ENCODE measurements at places on chromosomes 1 and 21.
A peak's percentile ranks its signal among the peaks of the same experiment; 100 is the strongest.

- DNase-seq, result no peak
Observed at GRCh38 chr1:111814305-111814628, 58.6 kb downstream of the DDX20 start.

- no peak for DNase-seq
Observed at GRCh38 chr1:51792864-51793263, 85.7 kb downstream of the NRDC start.

DNA sequence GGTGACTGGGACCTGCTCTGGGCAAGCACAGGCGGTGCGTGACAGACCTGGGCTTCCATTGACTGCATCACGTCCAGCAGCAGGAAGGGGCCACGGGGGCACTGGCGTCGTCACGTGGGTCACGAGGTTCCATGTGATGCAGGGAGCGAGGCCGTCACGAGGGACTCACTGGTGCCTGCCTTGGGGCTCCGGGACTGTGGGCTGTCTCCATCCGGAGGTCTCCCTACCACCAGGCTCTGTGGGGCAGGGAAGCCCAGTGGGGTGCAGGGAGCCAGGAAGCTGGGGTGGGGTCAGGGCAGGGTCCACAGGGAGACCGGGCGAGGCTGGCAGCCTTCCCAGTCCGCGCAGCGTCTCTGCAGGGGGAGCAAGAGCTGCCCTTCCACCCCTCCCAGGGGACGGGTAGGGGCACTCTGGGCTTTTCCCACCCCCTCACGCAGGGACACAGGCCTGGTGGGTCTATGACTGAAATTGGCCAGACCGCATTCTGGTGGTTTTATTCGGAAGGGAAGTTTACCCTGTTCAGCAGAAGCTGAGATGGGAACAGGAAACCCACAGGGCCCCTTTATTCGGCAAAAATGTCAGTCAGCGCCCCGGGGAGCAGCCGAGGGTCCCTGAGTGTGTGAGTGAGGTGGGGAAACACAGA lies 416 bp upstream of the TNFRSF14 start:
- DNase-seq, result peak; percentile 52

GRCh38 chr1:165759095-165759494 lies 9.6 kb downstream of the TMCO1 start:
- no peak for DNase-seq

DNA sequence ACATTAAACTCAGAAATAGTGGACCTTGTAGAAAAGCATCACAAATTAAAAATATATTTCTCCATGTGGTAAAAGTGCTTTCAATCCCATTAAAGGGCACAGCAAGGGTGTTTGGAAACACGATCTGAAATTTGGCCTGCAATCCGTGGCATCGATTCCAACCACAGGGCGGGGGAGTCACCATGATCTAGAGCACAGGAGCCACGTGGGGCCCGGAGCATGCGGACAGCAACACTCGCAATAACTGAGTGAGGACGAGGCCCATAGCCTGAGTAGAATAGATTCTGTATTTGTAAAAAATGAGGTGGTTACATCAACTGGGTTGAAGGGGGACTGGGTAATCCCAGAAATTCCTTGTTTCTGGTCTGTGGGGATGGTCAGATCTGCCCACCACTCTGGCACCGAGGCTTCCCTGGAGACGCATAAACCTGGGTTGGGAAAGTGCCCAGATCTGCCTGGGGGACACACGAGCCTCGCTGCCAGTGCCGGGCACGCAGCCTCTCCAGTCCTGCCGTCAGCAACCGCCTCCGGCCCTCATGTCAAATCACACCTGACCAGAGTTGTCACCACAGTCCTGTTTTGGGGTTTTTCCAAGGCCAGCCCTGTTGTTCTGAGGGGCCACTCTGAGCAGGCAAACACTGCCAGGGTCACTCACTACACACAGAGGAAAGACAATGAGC lies 104.3 kb downstream of the PGBD5 start:
- no peak for DNase-seq

- DNase-seq, result no peak
Observed at GRCh38 chr1:204191456-204191855, 4.8 kb downstream of the KISS1 start.

DNA sequence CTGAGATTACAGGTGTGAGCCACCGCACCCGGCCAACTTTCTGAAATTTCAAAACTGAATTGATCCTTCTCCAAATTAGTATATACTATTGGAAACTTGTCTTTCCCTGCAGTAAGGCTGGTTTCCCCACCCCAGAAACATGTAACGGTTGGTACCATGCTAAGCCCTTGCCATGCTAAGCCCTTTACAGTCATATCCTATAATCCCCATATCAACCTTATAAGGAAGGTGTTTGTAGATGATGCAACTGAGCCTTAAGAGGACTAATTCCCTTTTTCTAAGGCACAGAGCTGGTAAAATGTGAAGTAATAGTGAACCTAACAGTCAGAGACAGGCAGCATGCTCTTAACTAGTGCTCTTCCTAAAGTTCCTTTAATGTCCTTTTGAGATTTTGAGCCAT lies 413.7 kb downstream of the DISC1 start:
- no peak for DNase-seq

DNA sequence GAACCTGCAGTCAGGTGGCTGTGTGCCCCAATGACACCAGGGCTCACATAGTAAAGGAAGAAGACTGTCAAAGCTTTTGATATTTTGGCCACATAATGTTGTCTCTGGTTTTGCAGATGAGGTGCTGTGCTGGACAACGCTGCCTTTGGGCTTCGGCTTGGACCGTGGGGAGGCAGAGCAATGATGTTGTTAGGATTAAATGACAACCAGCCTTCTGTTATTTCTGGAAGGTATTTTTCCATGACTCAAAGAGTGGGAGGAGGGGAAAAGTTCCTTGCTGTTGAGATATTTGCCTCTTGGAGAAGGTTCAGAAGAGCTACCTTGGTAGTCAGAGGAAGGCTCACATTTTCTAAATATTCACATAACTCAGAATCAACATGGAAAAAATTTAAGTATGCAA lies 187.3 kb upstream of the GALNT2 start:
- no peak for DNase-seq

- no peak for DNase-seq
Observed at GRCh38 chr1:92085727-92086126, 5.6 kb downstream of the BTBD8 start.

DNA sequence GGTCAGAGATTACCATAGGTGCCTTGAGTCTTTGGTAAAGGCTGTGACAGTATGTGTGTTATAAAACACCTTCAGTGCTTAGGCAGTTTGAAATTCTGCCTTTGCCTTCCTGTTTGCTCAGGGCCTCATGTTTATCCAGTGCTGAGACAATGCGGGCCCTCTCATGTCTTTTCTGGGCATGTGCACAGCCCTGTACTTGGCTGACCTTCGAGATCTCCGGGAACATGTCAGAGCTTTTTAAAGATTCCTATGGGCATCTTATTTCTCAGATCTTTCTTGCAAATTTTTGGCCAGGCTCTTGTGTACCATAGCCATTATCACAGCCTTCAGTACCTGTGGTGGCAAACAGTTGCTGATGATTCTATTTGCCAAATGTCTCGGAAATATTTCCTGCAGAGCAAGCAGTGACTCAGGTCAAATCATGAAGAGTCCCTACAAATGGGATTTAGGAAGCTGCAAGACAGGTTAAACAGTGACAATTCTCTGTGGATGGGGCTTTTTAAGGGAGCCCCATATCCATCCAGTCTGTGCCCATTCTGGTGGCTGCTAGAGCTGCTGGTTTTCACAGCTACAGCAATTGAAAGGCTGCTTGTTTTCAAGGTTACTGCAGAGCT lies 42.1 kb downstream of the HOOK1 start:
- DNase-seq, result no peak

DNA sequence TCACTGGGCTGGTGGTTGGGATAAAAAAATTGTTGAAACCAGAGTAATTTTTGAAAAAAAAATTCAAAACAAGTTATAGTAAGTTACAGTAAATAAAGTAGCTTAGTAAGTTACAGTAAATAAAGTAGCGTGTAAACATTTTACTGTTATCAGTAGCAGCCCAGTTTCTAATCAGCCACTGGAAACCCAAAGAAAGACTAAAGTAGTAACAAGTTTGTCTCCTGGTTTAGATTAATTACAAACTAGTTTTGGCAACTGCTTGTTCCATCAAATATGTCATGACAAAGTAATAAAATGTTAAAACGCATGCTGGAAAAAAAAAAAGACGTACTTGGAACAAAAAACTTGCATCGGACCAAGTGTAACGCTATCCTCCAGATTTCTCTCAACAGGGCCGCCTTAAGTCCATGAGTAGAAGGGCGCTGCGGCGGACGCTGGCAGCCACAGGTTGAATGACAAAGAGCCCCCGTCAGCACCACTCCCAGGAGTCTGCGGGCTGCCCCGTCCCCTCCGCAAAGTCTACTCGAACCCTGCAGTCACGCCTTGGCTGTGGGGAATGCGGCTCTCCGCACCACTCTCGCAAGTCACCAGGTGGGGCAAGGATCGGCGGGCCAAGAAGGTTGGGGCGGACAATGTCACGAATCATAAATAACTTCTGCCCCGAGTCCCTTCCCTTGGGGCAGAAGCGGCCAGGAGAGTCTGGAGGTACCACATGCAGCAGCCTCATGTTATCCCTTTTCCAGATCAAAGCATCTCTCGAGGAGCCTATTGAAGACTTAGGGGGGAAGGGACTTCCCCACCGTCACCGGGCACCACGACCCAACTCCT lies 837 bp downstream of the SLC16A1 start:
- peak; percentile 38 for DNase-seq

DNA sequence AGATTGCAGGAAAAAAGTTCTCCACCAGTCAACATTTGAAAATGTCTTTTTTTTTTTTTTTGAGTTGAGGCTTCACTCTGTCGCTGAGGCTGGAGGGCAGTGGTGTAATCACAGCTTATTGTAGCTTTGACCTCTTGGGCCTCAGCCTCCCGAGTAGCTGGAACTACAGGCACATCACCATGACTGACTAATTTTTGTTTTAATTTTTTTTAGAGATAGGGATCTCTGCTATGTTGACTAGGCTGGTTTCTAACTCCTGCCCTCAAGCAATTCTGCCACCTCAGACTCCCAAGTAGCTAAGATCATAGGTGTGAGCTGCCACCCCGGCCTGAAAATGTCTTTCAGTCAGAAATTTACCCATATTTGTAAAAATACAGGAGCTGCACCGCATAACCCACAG lies 30.6 kb upstream of the USP24 start:
- DNase-seq, result no peak

DNA sequence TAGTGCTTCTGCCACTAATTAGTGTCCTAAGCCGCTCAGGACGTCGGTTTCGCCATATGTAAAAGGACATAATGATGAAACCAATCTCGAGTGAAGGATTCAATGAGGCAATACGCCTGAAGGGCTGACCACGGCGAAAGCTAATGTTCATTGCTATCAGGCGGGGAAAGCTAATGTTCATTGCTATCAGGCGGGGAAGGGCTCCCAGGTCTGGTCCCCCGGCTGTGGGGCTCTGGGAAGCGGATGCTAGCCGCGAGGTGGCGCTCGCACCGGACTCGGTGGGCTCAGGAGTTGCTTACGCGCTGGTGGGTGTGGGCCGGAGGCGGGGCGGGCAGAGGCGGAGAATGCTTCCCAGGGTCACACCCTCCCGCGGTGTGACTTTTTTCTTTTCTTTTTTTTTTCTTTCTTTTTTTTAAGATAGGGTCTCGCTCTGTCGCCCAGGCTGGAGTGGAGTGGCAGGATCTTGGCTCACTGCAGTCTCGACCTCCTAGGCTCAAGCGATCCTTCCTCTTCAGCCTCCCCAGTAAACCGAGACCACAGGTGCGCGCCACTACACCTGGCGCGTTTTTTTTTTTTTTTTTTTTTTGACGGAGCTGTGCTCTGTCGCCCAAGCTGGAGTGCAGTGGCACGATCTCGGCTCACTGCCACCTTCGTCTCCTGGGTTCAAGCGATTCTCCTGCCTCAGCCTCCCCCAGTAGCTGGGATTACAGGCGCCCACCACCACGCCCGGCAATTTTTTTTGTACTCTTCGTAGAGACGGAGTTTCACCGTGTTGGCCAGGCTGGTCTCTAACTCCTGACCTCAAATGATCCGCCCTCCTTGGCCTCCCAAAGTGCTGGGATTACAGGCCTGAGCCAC lies 1.1 kb upstream of the PEAR1 start:
- DNase-seq, result peak; percentile 71

GRCh38 chr1:225471109-225471452 lies 43.2 kb upstream of the LBR start:
- no peak for DNase-seq

DNA sequence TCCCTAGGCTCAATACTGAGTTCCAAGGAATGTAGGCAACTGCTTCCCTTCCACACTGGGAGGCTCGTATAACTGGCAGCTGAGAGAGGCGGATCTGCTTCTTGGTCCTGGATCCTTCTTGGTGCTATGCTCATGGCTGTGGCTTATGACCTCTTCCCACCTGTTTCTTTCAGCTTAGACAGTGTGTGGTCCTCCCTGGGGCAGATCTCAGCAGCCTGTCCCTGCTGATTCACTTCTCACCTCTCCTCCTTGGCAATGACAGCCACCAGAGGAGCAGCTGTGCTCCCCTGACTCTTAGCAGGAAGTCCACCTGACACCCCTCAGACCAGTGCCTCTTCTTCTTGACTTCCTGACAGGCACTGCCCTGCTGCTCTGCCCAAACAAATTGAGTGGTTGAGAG lies 75.1 kb upstream of the PTGFRN start:
- no peak for DNase-seq

- DNase-seq, result no peak
Observed at GRCh38 chr1:242454262-242455051, 70.0 kb downstream of the PLD5 start.

GRCh38 chr1:210222340-210223006 lies 10.1 kb upstream of the SERTAD4 start:
- DNase-seq, result no peak

DNA sequence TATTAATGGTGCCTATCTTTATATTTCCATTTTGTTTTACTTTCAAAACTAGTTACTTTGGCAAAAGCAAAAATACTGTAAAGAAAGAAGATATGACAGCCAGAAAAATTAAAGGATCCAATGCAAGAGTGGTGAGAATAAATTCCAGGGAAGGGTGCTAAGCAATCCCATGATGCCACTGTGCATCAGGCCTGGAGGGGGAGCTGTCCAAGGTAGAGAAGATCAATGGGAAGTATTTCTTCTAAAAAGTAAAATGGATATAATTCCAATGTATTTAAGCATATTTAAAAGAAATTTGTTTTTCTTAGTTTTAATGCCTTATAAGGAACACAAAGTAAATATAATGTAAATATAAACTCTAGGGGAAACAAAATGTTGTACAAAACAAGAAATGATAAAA lies 1382.2 kb upstream of the B3GALT2 start:
- no peak for DNase-seq

- DNase-seq, result no peak
Observed at GRCh38 chr1:40583980-40584379, 52.5 kb downstream of the ZNF684 start.

DNA sequence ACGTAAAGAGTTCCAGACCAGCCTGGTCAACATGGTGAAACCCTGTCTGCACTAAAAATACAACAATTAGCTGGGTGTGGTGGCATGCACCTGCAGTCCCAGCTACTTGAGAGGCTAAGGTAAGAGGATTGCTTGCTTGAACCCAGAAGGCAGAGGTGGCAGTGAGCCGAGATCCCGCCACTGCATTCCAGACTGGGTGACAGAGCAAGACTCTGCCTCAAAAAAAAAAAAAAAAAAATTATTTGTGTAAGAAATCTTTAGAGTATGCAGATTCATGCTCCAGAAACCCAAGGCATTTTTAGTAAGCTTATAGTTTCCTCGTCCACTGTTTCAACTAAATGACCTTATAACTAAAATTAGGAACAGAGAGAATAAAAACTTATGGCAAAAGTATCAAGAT lies 51.3 kb downstream of the ABL2 start:
- no peak for DNase-seq
